NT2/D1 (cell line): ENCODE measurements at places on chromosomes 5 and 9.

- DNase-seq = no peak
Observed at GRCh38 chr5:171669571-171669970, 116.0 kb upstream of the SMIM23 start.

DNA sequence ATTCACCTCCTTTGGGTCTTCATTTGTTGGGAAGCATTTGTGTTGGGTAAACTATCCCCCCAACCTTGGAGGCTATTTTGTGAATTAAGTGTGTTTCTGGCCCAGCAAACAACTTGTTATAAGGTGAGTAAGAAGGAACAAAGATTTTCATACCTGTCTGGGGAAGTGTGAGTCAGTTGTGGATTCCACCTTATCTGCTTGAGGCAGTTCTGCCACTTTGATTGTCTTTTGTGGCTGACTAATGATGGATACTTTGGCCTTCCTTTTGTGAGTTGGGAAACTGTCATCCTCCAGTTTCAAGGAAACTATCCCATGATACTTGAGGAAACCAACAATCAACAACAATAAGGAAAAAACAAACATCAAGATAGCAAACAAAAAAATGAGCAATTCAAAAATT lies 24.6 kb upstream of the CER1 start:
- DNase-seq = no peak

DNA sequence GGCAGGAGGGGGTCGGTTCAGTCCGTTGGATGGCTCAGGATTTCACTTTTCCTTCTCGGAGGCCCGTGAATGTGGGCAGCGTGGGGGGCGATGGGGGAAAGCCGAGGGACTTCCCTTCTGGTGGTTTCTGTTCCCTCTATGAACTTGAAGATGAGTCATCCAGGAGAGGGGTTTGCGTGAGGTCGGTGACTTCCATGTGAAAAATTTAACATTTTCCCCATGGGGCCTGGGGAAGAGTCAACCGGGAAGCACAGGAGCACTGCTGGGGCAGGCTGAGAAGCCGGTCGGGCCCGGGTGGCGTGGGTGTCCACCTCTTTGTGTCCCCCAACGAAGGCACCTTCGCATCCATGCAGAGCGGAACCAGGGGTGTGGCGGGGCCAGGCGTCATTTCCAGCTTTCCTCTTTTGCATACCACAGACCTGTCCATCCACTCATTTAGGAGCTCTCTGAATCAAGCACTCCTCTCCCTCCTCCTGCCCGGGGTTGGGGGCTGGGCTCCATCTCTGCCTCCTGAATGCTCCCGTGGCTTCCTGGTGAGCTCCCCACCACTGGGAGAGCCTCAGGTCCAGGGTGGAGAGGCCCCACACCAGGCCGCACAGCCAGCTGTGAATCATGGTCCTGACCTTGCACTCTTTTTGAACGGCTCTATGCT lies 68.4 kb downstream of the ANKRD33B start:
- no peak for DNase-seq

DNA sequence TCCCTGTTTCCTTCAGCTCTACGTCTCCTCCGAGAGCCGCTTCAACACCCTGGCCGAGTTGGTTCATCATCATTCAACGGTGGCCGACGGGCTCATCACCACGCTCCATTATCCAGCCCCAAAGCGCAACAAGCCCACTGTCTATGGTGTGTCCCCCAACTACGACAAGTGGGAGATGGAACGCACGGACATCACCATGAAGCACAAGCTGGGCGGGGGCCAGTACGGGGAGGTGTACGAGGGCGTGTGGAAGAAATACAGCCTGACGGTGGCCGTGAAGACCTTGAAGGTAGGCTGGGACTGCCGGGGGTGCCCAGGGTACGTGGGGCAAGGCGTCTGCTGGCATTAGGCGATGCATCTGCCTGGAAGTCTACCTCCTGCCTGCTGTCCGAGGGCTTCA lies 27.7 kb downstream of the ABL1 start:
- no peak for DNase-seq

DNA sequence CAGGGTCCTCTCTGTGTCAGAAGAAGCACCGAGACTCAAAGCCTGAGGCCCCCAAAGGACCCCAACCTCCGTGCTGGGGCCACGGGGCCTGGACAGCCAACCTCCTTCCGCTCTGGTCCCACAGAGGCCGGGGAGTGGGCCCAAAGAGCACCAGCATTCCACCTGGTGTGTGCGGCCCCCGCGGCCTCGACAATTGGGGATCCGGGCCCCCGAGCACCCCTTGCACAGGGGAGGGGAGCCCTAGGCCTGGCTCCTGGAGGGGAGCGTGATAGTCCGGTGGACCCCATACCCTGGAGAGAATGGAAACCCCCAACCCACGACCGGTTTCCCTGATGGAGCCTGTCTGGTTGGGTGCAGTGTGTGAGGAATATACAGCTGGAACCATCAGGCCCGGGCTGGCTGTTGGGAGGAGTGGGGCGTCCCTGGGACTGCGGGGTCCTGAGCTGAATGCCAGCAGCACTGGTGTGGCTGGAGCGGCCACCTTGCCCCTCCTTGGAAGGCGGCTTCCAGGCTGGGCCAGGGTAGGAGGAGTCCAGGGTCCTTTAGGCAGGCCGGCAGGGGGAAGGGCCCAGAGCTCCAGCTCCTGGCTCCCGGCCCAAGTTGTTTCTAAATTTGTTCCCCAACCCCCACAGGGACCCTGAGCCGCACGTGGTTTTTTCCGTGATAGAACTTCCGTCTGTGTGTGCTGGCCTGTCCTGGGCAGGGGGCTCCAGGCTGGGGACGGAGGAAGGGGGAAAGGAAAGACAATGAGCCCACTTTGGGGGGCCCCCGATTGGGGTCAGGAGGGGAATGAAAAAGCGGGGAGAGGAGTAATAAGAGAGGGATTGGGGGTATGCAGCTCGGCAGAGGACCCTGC lies 825 bp upstream of the TOR4A start:
- no peak for DNase-seq

DNA sequence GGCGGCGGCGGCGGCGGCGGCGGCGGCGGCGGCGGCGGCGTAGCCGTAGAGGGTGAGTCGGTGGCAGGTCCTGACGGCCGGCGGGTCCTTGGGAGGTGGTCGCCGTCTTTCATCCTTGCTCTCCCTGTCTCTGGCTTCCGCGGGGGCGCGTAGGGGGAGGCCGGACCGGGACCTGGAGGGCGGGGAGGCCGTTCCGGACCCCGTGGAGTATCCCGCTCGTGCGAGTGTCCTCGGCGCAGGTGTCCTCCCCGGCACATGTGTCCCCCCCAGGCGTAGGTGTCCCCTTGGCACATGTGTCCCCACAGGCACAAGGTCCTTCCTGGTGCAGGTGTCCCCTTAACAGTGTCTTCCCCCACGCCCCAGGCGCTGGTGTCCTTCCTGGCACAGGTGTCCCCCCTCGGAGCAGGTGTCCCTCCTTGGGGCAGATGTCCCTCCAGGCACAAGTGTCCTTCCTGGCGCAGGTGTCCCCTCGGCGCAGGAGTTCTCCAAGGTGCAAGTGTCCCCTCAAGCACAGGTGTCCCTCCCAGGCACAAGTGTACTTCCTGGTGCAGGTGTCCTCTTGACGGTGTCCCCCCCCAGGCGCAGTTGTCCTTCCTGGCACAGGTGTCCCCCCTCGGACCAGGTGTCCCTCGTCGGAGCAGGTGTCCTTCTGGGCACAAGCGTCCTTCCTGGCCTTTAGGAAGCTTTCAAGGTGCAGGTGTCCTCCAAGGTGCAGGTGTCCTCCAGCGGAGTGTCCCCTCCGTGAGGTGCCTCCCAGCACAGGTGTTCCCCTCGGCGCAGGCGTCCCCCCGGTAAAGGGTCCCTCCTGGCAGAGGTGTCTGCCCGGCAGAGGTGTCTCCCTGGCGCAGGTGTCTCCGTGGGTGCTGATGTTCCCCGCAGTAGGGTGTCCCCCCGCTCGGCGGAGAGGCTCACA lies 519 bp downstream of the EXOC3 start:
- DNase-seq = no peak

DNA sequence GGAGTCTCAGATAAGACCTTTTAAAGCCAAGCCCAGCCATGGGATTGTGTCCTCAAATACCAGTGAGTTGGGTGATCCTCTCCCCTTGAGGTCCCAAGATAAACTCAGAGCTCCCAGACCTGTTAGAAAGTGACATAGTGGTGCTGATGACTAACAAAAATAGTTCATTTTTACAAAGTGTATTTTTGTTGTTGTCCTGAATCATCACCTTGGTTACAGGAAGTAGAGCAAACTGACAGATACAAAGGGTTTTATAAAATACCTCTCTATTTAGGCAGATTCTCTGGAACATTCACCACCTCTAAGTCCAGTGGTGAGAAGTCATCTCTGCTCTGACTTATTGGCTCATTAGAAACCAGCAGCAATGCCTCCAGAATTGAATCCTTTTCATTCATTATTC lies 259.3 kb downstream of the CEMIP2 start:
- no peak for DNase-seq

DNA sequence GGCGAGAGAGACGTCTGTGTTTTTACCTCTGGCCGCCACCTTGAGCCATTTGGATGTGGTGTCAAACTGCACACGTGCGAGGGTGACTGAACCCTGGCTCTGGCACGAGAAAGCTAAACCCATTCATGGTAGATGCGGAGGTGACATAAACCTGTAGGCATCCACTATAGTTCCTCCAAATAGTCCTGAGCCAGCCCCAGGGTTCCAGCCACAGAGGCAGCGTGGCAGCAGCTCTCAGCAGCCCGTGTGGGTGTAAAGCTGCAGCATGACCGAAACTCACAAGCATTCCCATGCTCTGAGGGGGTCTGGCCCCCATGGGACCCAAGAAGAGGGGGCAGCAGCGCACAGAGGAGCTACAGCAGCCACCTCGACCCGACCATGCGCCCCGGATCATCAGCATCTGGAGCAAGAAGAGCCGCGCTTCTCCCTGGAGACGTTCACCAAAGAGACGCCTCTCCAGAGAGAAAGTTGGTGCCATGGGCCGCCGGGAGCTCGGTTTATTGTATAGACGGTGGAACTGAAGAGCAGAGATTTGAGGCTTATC lies 303.8 kb upstream of the IRX4 start:
- DNase-seq = no peak

- no peak for DNase-seq
Observed at GRCh38 chr9:127865645-127866464, 11.4 kb upstream of the ENG start.

- no peak for DNase-seq
Observed at GRCh38 chr5:22593592-22593991, 259.6 kb downstream of the CDH12 start.

DNA sequence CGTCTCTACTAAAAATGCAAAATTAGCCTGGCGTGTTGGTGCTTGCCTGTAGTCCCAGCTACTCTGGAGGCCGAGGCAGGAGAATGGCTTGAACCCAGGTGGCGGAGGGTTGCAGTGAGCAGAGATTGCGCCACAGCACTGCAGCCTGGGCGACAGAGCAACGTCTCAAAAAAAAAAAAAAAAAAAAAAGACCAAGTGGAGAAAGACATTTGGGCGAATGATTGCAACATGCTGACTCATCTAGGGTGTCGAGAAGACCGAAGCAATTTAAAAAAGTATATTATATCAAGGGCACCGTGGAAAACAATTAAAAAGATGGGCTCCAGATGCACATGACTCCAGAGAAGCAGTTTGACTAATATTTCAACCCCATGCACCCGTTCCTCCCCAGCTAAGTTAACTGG lies 9.2 kb downstream of the KLF4 start:
- DNase-seq = no peak

DNA sequence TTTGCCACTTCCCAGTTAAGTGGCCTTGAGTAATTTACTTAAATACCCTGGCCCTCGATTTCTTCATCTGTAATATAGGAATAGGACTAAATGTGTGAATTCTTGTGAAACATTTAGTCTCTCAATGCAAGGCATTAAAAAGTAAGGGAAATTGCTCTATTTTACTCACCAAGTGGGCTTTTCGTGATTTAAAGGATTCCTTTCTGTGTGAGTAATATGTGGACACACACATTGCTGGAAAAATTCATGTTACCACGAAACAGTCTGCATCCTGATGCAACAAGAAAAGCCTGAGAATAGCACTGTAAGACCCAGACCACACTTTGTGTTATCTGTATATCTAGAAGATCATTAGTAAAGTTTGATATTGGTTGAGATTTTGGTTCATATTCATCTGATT lies 1243.0 kb upstream of the CDH9 start:
- DNase-seq = no peak

GRCh38 chr9:120383611-120383998 lies 196.4 kb downstream of the CDK5RAP2 start:
- DNase-seq = no peak

- no peak for DNase-seq
Observed at GRCh38 chr5:134041570-134042411, 37.0 kb upstream of the VDAC1 start.

DNA sequence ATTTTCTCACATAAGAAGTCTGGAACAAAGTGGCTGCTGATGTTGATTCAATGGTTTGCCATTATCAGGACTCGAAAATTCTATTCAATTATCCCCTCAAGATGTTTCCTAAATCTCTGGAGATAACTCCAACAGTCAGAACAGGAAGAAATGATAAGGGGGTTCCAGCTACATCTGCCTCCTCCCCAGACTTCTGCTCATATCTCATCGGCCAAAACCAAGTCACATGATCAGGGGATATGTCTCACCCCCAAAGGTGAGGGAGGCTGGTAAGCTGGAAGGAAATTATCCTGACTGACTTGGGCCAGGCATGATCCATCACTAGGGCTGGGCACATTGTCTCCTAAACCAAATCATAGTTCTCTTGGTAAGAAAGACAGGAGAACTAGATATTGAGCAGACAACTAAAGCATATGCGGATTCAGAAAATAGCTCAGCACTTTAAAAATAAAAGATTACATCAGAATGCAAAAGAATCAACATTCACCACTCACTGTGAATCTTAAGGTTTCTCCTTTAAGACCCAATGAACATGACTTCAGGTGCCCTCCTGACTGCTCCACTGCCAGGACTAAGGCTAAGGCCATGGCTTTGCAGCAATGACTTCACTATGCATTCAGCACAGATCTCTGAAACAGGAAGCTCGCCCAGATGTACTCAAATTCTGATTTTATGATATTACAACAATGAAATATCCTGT lies 306.3 kb downstream of the ENC1 start:
- no peak for DNase-seq

GRCh38 chr9:99012957-99013512 lies 69.3 kb downstream of the COL15A1 start:
- DNase-seq = no peak

DNA sequence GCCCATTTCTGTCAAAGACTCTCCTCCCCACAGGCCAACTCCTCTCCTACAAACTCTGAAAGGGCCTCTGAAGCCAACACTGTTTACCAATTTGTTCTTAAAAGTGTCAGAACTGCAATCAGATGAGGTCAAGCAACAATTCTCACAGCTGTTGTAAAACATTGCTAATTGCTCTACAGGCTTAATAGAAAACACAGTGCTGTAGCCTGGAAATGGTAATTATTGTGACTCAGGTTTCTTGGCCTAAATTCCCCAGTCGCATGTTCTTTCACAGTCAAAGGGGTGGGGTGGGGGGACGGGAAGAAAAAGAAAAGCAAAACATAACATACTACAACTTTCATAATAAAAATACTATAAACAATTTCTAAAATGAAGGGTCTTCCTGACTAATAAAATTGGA lies 343.2 kb downstream of the DMAC1 start:
- no peak for DNase-seq

- DNase-seq = no peak
Observed at GRCh38 chr9:113673726-113674125, 202.4 kb upstream of the ZNF618 start.
